ENCODE measurements at places on chromosomes 5 and 9.
A peak's percentile ranks its signal among the peaks of the same experiment; 100 is the strongest.

DNA sequence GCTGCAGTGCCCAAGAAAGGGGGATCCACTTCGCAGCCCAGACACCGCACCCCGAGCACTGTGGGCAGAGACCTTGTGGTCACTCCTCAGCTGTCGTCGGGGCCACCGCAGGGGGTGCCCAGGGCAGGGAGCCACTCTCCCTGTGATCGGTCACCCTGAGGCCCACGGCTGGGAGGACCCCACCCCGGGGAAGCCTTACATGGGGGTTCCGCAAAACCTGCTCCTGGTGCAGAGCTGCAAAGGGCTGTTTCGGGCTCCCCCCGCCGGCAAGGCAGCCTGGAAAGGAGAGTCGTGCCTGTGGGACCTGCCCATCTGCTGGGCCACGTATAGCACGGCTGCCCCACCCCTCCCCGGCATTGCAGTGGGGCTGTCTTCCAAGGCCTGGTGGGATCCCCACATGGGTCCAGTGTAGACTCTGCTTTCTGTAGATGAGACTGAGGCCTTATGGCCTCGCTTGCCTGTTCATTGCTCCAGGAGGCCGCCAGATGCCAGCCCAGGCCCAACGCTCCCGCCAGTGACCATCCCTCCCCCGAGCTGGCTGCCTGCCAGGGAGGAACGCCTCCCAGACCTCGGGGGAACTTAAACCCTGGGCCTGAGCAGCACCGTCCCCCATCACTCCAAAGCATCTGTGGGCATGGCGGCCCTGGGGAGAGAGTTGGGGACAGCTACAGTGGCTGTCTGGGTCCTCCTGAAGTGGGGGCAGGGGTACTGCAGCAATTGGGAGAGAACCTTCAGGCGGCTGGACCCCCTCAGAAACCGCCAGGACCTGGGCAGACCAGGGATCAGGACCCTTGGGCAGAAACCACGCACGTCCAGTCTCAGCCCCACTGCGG, 1.6 kb upstream of the DNLZ start:
- DNase-seq: no peak

GRCh38 chr5:172428224-172429166, 25.8 kb downstream of the SH3PXD2B start:
- DNase-seq: no peak

DNA sequence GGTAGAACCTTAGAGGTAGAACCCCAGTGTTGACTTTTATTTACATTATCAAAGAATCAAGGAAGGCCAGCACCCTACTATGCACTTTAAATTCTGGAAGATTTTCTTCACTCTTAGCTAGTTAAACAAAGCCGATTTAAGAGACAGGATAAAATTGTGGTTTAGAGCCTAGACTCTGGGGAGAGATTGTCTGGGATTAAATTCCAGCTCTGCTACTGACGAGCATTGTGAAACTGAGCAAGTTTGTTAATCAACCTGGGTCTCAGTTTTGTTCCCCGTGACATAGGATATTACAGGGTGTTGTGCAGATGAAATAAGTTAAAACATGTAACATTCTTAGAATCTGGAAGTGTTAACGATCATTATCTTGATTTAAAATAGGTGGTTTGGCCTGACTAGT, 83.5 kb downstream of the FEM1C start:
- DNase-seq: no peak

DNA sequence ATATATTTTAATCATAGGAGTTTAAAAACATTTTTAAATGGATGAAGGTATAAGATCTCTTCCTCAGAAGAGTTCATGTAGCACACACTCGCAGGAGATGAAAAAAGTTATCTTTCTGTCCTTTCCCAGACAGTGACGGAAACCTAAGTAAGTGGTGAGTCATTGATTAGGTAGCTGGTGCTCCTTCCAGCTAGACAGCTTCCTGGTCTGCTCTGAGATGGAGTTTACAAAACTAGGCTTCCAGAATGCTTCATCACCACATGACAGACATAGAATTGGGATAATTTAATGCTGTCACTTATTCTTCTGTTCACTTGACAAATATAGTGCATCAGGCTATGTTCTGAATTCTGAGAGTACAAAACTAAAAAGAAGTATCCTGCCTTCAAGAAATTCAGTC, 2393.0 kb upstream of the C9orf72 start:
- DNase-seq: no peak

DNA sequence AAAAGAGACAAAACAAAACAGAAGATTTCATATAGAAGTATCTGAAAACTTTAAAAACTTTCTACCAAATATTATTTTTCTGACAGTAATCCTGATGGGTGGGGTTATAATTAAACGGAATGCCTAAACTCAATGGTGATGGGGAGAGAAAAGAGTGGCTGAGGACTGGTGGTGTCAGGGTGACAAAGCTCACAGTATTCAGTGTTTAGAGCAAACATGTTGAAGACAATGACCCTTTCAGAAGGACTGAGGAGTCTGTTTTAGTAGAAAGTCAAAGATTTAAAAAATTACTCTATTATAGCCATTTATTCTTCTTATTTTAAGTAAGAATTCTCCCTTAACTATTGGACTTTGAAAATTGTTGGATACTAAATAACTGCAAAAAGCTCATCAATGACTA, 1144.0 kb downstream of the TAF11L14 start:
- no peak for DNase-seq

GRCh38 chr5:168447808-168448207, 38.5 kb upstream of the RARS1 start:
- peak; percentile 33 for DNase-seq

DNA sequence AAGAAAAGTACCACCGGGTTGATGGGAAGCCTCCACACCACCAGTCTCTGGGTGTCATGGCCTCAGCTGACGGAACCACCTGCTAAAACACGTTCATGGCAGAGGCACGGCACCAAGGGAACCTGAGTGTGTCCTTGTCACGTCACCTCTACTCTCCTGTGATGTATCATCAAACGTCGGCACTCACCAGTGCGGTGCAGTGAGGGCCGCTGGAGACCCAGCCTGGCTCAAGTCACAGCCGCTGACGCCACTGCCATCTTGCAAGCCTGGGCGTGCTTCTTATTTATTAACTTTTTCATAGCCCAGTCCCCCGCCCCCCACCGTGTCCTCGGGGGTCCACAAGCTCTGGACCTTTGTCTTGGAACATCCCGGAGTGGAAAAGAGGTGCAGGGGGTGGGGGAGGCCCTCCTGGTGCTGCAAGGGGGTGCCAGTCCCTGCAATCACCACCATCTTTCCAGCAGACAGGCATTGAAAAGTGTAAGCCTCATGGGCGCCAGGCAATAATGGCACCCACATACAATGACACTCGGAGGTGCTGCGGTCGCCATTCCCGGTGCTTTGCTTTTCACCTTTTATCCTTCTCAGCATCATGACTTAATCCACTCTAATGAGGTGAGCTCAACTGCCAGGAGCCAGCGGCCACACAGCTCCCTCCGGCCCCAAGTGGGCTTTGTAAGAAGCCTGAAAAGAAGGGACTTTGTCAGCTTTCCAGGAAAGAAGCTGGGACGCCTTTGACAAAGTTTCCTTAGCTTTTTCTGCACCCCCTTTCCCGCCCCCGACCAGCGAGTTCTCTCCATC, 202.3 kb upstream of the IRX1 start:
- DNase-seq: no peak

GRCh38 chr5:52727020-52727419, 60.7 kb upstream of the ITGA1 start:
- no peak for DNase-seq

DNA sequence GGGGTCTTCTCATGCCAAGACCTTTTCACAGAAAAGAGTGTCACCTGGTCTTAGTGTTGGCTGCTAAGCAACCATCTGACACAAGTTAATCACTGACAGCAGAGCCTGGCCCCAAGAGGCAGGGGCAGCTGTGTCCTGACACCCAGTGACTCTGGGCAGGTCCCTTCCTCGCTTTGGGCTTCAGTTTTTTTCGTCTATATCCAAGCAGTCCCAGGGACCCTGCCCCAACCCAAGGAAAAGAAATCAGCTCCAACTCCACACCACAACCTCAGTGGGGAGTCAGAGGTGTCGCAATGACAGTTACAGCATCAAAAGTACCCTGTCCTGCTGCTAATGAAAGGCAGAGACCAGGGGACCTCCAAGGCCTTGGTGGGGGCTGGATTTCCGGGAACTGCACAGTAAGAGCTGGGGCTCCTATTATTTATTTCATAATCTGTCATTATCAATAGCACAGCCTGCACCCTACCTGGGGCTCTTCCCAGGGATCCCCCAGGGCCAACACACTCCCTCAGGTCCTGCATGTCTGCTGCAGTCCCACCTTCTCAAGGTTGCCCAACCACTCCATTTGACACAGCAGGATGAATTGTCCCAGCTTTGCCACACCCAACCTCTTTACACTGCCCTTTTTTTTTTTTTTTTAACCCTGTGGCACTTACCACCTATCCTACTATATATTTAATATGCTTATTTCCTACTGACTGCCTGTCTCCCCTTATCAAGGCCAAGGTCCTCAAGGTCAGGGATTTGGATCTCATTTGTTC, 9.4 kb downstream of the ANKS6 start:
- no peak for DNase-seq

All from neural crest cell (in vitro differentiated cells).